ENCODE measurements at places on chromosomes 6 and 20.
A peak's percentile ranks its signal among the peaks of the same experiment; 100 is the strongest.

GRCh38 chr6:150280703-150281102 lies 88.1 kb upstream of the IYD start:
- DNase-seq: no peak

DNA sequence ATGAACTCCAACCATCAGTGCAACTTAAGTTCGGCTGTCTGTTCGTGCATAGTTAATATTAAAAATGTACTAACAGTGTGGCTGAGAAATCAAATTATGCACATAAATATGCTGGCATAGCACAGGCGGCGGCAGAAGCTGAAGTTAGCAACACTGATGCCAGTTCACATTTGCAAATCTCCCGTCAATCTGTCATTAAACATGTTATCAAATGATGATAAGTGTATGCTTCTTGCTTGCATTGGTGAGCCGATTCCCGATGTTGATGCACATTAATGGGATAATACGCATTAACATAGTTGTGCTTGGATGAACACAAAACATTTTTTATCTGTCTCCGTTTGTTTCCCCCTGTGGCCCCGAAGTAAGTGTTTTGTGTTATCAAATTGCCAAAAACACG lies 309.4 kb downstream of the ZNF217 start:
- DNase-seq: no peak

DNA sequence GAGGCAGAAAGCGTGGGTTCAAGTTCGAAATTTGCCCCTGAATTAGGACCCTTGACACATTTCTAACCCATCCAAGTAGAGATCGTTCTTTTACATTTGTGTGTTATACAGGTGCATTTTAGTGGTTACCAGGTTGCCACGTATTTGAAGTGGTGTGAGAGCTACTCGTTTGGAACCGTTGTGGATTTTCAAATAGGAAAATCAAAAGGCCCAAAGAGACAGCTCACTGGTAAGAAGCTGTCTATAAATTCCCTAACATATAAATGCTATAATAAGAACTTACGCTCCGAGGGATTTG lies 1.6 kb upstream of the REV3L start:
- no peak for DNase-seq

DNA sequence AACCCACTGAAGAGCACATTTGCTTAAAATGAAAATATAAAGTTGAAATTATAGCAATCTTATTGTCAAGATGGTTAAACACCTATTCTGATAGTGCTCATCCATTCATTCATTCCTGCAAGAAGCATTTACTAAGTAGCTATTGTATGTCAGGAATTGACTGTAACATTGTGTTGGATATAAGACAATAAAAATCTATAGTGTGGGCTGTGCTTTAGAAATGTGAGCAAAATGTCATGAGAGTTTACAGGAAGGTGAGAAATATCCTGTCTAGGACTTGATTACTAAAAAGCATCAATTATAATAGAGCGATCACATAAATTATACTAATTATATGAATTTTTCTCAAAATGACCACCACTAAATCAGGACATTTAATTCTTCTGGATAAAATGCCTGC lies 123.0 kb downstream of the HAO1 start:
- no peak for DNase-seq

DNA sequence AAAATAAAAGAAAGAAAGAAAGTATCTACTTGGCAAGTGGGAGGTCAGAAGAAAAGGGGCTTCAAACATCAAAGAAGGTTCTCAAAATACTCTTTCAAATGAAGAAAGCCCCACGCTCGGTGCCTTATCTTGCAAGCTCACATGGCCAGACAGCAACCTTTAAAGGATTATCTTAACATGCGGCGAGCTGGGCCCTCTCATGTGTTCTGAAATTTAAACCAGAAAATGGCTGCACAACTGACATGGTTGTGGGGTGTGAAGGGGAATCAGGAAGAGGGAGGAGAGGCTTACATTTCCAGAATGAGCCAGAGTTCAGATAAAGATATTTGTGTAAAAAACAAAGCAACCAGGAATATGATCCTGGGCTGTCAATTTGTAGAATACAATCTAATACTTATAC lies 363.1 kb downstream of the PRKN start:
- no peak for DNase-seq

DNA sequence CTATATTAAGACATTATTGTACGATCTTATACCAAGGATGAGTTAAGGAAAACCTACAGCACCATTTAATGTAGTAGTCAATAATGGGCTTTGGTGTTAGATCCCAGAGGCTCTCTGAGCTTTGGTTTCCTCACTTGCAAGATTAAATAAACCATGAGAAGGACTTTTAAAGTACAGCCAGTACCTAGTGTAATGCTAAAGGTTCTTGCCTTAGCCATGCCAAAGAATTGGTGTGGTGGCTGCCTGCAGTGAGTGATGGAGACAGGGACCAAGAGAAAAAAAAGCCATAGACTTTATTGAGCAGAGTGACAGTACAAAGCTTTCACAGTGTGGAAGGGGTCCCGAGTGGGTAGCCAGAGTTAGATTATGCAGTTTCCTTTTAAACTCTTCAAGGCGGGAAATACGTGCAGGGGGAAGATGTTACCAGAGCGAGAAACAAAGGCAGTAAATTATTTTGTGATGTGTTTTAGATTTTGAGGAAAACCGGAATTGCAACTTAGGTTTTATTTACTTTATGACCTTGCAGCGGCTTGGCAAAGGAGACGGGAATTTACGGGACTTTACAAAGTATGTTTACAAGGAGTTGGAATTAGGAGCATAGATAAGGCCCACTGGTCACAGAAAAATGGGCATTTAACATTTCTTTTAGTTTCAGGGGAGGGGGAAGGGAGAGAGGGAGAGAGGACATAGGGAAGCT lies 100.4 kb downstream of the MYO6 start:
- DNase-seq: no peak

DNA sequence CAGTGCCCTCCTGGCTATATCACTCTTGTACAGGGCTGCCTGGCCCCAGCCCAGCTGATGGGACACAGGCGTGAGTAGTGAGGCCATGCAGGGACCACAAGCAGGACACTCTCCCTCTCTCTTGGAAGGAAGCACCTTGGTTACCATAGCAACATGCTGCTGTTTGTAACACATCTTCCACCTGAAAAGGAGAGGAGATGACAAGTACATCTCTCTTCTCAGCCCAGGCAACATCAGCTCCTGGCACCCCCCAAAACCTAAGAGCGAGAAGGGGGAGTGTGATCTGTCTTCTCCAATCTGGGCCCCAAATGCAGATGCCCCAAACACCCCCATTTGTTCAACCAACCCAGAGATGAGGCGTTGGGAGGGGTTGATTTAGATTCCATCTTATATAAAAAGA lies 49.9 kb downstream of the KCNB1 start:
- no peak for DNase-seq

DNA sequence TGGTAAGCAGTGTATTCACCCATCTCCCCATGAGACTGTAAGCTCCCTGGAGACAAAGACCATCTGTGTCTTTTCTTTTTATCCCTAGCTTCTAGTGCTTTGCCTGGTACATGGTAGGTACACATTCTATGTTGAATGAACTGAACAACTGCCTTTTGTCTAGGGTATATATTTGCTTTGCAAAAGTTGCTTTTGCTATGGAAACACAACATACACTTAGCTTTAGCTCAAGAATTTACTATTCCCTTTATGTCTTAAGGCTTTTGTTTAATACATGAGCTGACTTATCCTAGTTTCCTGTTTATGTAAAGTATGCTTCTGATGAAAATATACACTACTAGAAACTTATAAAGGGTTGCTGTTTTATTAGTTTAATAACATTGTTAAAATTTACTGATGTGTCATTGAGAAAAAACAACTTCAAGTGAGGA lies 198.2 kb downstream of the PRL start:
- DNase-seq: no peak

- DNase-seq: no peak
Observed at GRCh38 chr20:33645396-33645795, 16.7 kb upstream of the C20orf144 start.

- no peak for DNase-seq
Observed at GRCh38 chr20:59667981-59668515, 63.7 kb downstream of the PHACTR3 start.

- no peak for DNase-seq
Observed at GRCh38 chr6:36633915-36634314, 39.8 kb downstream of the SRSF3 start.

DNA sequence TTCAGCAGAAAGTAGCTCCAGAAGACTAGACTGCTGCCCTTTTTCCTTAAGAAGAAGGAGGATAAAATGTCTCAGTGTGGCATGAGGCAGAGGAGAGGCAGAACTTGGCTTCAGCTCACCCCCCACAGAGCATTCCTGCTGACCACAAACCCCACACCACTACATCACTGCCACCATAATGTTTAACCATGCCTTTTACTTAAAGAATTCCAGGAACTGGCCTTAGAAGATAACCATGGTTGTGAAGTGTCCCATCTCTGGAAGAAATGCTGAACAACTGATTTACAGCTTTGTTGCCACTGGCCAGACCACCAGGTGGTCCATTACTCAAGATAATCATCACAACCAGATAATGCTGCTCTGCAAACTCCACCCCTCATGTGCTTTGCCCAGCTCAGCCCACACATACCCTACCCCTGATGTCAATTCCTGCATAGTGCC lies 154.1 kb downstream of the CD24 start:
- DNase-seq: no peak

GRCh38 chr6:56821005-56821432 lies 133.9 kb upstream of the BEND6 start:
- no peak for DNase-seq

DNA sequence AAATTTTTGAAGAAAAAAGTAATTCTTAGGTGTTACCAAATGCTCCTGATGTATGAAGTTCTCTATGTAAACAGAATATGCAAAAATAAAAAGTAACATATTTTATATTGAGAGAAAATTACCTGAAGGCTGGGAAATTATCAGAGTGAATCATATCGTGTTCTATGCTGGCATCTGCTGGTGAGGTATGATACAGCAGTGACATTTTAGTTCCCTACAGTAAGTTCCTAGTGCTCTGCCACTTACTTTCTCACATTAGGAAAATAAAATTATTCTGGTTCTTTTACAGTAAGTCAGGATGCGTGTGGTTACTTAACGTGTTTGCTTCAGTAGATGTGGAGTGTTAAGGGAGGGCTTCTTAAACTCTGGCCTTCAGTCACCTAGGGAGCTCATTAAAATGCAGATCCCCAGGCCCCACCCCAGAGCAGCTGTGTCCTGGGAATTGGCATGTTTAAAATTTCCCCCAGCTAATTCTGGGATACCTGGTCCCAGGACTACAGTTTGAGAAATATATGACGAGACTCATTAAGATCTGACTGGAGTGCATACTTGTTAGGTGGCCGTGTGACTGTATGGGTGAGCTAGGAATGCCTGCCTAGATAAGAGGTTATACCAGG lies 3.2 kb downstream of the ACTR5 start:
- no peak for DNase-seq

GRCh38 chr6:25302151-25302550 lies 23.0 kb downstream of the CARMIL1 start:
- DNase-seq: no peak

- DNase-seq: no peak
Observed at GRCh38 chr6:161161889-161162624, 111.8 kb downstream of the AGPAT4 start.

GRCh38 chr6:38774929-38775707 lies 60.0 kb downstream of the DNAH8 start:
- no peak for DNase-seq

DNA sequence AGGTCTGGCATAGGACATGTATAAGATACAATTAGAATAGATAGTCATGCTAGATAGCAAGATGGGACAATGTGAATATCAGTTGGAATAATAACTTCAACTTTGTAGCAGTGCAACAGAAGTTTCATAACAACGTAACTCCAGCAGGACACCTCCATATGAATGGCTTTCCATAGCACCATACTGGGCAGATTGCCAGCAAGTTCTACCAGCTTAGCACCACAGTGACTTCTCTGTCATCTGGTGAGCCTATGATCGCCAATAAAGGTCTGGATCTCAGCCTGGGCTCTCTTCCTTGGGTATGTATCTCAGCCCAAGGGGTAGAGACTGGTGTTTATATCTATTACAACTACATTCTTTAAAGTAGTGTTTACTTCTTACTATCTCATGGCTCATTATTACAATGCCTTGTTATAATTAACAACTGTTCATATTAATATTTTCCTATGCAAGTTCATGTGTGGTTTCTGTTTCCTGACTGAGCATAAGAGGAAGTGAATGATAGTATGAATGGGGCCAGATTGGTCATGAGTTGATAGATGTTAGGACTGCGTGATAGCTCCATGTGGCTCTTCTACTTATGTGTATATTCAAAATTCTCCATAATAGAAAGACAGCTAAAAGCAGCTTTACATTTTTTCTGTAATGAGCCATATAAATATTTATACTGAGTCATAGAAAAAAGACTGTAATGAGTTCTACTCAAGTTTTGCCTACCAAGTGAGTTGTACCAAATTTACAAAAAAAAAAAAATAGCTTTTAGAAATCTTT lies 22.9 kb downstream of the HTR1B start:
- no peak for DNase-seq

GRCh38 chr6:74731204-74731603 lies 474.6 kb downstream of the COL12A1 start:
- no peak for DNase-seq

- peak; percentile 17 for DNase-seq
Observed at GRCh38 chr20:33653218-33653899, 8.8 kb upstream of the C20orf144 start.

GRCh38 chr20:50389808-50390684 lies 120.1 kb upstream of the PTPN1 start:
- DNase-seq: no peak

DNA sequence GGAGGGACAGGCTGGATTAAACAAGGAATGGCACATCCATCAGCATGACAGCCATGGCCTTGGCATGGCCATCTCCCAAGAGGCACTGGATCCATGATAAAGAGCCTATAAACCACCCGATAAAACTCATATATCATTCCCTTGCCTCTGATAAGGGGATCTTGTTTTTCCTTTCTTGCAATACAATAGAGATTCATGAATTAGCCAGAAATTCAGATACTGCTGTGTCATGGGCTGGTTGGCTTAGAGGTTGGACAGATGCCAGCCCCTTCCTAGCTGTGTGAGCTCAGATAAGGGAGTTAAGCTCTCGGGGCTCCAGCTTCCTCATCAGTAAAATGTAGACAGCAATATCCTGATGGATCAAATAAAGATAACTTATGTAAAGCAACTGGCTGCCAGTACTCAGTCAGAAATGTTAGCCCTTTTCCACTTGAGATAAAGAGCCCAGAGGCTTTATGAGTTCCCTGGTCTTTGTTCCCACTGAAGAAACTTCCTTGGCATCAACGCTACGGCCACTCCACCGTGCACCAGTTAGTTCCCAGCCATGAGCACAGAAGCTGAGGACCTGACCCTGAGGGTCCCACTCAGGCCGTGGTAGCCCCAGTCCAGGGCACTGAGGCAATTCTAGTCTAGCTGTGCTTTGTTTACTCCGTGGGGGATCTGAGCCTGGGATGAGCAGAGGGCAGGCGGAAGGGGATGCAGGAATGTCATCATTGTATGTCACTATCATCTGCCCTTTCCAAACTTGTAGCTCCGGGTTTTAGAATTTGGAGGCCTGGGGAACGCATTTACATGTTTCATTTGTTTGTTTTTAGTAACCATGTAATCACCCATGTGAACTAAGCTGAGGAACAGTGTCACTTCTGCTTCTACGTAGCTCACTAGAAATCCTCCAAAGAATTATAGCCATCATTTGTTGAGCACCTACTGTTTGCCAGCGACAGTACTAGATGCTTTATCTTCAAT lies 67.2 kb upstream of the TBC1D7 start:
- no peak for DNase-seq

GRCh38 chr6:14276071-14276470 lies 158.5 kb downstream of the CD83 start:
- DNase-seq: no peak

Measured in BJ (cell line).